Stimulated activated naive CD4-positive, alpha-beta T cell (primary cell): ENCODE measurements at places on chromosomes 4 and X.
A peak's percentile ranks its signal among the peaks of the same experiment; 100 is the strongest.

DNA sequence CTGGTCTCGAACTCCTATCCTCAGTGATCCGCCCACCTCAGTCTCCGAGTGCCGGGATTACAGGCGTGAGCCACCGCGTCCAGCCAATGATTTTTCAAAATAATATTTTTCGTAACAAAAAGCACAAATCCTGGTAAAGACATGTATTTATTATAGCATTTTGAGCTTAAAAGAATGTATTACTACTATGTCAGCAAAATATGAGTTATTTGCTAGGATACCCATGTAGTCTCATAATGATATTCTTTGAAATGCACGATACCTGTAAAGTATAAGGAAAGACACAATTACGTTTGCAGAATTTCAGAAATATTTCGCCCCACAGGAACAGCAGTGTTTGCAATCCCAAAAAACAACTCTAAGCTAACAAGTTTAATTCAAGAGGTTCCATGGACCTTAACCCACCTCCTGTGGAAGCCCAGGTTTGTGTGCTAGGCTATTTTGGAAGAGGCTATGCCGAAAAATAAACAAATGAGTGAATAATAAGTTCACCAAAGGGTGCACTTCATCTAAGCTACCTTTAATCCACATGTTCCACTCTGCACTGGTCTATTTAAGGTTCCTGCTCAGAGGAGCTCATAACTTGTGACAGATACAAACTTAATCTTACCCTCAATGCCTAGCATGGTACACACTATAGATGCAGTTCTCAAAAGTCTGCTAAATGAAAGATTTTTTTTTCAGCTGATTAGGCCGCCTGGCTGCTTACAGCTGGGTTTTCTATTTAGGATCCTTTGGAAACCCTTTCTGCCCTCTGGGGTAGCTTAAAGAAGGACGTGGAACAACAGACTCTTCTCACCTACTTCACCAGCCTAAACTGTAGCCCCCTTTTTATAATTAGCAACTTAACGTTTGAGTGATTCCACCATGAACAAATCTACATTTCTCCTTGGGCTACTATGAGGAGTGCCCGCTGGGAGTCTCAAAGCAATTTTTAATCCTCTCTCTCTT, 5.0 kb downstream of the FRYL start:
- DNase-seq: no peak

DNA sequence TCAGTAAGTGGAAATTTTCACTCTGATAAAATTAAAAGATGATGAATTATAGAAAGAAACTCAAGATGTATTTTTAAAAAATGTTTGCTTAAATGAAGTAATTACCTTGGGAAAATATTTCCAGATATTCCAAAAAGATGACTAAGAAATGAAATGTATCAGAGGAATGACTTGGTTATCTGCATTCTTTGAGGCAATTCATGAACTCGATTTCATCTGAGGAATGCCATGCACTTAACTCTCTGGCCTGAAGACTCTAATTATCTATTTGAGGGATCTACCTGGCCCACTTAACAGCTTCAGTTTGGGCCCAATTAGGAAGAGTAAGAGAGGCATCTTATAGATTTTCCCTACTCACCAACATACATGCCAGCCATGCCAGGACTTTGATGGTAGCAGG, 182.3 kb downstream of the INPP4B start:
- no peak for DNase-seq

DNA sequence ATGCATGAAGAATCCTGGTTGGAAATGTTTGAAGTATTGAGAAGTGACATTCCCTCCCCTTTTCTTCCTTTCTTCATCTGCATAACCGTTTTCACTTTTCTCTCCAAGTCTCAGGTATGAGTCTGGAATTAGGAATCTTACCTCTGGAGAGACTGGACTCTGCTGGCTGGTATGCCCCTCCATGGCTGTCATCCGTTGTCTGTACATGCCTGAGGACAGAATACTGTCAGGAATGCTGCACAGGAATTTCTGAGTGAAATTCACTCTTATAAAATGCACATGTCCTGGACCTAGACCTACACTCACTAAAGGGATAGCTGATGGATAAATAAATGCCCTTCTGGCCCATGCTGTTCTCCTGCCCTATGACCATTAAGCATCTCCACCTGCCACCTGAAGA, 179.5 kb downstream of the MSN start:
- DNase-seq: no peak

- no peak for DNase-seq
These were observed 309.4 kb downstream of the PPP3CA start for GRCh38 chr4:101037938-101038413.

DNA sequence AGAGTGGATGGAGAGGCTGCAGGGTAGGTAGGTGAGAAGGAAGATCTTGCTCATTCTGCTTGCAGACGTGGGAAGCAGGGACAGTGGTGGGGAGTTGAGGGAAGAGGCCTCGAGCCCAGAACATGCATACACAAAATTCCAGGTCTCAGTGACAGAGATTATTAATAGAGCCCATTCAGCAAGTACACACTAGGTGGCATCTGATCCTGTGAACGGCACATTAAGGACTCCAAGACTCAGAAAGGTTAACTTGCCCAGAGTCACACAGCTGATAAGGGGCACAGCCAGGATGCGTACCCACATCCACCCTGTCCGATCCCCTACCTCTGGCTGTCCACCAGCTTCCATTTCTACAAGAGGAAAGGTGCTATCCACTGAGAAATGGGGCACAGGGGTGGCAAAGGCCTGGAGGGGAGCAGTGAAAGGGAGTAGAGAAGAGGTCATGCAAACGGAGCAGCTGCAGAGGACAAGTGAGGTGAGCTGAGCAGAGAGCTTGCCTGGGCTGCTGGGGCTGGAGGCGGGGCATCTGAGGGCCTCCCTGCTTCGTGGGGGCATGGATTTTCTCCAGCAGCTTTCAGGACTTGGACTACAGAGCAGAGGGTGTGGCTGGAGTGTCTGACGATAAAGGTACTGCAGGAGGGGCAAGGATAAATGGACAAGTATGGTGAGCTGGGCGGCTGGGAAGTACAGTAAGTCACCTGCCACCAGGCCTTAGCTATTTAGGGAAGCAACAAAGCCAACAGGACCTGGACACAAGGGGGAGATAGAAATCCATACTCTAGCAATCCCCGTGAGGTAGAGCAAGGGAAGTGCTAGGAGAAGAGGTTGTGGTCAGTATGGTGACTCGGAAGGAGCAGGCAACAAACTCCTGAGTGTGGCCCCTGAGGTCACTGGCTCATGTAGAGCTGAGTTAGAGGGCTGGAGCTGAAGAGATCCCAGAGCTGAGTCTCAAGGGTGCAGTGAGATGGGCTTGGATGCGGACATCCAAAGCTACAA, 11.2 kb downstream of the IDS start:
- DNase-seq: no peak

DNA sequence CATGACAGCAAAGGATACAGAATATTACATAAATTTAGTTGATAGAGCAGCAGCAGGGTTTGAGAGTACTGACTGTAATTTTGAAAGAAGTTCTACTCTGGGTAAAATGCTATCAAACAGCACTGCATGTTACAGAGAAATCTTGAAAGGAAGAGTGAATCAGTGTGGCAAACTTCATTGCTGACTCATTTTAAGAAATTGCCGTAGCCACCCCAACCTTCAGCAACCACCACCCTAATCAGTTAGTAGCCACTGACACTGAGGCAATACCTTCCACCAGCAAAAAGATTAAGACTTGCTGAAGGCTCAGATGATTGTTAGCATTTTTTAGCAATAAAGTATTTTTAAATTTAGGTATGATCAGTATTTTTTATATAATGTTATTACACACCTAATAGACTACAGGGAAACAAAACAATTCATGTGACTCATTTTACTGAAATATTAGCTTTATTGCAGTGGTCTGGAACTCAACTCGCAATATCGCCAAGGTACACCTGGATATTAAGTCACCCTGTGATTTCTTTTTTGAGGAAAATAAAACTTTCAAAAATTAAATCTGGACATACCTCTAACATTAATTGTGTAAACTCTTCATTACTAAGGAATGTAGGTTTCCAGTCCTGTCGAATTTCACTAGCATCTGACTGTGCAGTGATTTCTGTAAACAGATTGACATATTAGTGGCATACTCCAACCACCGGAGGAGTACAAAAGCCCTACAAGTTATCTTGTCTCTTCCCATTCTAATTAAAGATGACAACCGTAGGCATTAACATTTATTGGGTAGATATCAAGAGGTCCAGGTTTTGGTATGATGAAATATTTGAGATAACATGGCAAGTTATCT, 71.1 kb downstream of the CLOCK start:
- DNase-seq: no peak

DNA sequence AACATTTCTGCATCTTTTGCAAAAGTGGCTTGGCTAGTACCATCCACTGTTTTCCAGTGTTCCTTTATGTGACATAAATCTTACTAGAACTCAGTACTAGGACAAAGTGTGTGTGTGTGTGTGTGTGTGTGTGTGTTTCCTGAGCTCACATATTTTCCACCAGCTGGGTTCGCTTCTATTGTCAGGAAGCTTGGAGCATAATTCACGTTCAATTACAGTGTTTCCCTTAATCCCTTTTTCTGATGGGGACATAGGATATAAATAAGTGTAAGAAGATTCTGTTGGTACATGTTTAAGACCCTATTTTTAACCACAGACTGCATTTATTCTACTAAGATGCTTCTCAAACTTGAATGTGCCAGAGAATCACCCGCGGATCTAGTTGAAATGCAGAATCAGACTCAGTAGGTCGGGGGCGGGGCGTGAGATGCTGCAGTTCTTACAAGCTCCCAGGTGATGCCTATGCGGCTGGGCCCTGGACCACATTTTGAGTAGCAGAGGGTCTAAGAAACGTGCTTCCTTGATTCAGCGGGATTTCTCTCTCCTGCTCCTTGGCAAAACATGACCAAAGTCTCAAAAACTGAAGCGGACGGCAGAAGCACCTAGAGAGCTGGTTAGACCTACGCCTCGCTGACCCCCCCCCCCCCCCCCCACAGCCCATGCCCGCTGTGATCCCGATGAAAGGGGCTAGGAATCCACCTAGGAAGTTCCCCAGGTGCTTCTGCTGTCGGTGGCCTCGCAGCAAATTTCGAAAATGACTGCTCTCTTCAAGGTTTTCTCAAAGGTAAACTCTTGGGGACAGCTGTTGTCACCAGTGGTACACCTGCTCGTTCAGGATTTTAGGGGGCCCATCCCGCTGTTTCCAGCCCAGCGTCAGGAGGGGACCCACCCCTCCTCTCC, 797 bp downstream of the CD99L2 start:
- peak; percentile 13 for DNase-seq
